ENCODE measurements at places on chromosomes 4 and X.

GRCh38 chr4:125735102-125735501 lies 420.3 kb downstream of the FAT4 start:
- DNase-seq = peak; percentile 37

DNA sequence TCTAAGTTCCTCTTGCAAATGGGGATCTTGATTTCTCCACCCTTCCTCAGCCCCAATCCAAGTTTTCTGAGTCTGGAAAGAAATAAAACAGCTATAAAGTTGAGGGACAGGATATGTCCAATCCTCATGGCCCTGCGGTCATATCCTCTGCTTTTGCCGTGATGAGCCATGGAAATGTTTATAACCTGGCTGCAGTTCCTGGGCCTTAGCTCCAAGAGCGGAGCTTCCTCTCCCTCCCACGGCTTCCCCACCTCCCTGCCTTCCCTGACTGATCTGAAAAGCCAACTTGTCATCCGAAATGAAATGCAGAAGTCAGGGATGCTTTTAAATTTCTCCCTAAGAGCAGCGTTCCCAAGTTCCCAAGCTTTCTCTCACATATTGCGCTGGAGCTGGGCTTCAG lies 221.5 kb upstream of the SFRP2 start:
- DNase-seq = no peak

DNA sequence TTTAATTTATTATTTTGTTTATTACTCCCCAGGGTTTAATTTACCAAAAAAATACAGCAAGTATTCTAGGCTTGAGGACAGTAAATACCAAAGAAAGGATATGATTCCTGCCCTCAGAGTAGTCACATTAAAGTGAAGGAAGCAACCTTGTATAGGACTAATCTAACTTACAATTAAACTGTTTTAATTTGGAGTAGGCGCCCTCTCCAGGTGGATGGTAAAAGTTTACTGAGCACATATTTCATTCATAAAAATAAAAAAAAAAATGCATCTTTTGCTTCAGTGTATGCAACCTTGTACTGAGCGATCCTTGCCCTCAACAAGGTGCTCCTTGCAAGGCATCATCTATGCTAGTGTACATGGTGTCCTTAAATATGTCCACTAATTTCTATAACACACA lies 72.0 kb upstream of the MAGEB16 start:
- peak; percentile 2 for DNase-seq

- no peak for DNase-seq
These were observed 129.5 kb downstream of the KCNIP4 start for GRCh38 chr4:21819086-21819485.

DNA sequence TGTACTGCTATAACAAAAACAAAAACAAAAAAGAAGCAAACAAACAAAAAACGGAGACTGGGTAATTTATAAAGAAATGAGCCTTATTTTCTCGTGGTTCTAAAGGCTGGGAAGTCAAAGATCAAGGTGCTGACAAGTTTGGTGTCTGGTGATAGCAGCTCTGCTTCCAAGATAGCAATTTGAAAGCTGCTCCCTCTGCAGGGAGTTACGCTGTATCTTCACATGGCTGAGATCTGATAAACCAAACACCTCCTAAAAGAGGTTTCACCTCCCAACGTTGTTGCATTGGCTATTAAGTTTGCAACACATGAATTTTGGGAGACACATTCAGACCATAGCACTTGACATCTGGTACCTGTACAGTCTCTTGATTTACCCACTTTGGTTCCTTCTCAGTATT lies 854.2 kb downstream of the CENPC start:
- no peak for DNase-seq

- DNase-seq = no peak
These were observed 20.1 kb downstream of the FBXO8 start for GRCh38 chr4:174263445-174263736.

GRCh38 chr4:183422962-183423631 lies 21.3 kb upstream of the CDKN2AIP start:
- DNase-seq = peak; percentile 35

DNA sequence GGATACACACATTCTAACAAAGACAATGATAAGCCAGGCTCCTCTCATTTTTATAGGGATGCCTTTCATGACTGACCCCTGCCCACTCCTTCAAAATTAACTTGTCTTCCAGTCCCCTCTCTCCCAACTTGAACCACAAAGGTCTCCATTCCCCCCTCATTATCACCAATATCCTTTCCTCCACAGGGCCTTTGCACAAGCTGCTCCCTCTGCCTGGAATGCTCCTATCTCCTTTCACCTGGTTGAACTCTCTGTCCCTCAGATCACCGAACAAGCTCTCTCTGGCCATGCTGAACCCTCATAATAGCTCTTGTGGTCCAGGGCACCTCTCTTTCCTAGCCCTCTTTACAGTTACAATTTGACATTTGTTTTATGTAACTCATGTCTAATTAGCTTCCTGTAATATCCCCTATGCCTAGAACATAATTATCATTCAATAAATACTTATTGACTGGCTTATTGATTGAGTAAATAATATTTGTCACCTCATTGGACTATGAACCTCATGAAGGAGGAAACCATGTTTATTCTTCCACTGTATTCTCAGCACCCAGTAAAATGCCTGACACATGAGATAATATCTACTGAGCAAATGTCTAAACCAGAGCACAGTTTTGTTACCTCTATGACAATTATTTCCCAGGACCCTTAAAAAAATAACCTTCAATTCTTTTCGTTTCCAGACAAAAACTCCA lies 266.3 kb upstream of the RASGEF1B start:
- DNase-seq = no peak

GRCh38 chr4:67568820-67569219 lies 10.3 kb downstream of the STAP1 start:
- DNase-seq = no peak

DNA sequence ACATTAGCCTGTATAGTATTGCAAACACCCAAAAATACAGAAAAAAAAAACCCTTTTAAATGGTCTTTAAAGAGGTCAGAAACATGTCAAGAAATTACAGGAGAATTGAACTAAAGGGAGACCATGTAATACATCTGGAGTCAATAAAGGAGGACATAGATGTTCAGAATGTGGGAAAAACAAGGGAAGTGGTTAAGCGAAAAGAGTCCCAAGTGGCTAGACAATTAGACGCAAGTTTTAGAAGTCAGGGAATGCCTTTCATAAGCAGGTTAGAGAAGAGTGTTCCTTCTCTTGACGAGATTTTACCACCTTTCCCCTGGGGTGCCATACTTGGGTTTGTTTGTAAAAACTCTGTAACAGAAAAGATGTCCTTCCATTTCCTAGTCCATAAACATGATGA lies 7.8 kb downstream of the LNX1 start:
- no peak for DNase-seq

DNA sequence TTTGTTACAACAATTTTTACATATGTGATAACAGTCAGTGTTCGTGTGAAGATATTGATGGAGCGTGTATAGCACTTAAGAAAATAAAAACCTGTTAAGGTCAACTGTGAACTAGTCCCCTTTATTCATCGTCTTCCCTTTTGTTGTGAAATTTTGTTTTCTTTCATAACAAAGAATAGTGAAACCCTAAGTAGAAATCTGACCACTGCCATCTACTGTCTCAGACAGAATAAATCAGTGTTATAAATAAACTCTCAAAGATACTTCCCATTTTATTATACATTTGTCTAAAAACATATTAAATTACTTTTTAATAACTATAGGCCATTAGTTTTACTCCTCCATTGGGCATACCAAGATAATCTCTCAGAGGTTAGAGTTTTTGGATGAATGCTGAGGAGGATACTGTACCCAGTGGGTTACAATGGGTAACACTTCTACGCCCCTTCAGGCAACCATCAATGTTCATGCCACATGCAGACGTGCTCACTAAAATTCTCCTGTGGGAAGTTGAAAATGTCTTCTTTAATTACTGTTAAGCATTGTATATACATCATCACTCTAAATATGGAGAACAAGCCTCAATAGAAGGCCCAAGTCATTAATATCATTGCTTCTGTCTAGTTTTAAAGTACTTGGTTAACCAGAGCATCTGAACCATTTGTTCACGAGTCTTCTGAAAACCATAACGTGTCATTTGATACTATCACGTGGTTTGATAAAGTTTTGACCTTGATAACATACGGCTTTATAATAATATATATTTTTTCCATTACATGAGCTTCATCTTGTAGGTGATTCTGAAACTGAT lies 171.2 kb downstream of the TMA16 start:
- DNase-seq = no peak

DNA sequence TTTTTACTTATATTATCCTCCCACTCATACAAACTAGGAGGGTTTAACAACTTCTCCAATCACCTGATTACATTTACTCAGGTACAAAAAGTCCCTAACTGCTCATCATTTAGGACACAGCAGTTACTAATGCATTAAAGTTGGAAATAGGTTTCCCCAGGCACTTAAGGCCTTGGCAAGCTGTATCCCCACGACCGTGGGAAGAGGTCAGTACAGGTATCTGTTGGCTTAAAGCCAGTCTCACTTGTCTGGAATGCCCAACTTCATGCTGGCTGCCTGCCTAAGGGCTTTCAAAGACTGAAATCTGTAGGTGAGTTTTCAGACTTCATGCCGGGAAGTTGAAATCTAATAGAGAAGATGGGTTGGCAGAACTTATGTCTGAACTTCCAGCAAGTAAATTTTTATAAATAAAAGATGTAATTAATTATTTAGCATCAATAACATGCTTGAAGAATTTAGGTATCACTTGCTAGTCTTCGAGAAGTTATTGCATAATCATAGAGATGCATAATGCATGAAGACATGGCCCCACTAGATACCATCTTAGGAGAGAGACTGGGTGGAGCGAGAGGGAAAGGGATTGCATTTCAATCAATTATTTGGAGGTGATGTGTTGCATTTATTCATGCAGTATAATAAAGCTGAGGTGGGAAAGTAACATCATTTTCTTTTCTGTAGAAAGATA lies 54.2 kb downstream of the SCD5 start:
- peak; percentile 37 for DNase-seq

GRCh38 chr4:74331944-74332343 lies 23.7 kb downstream of the EPGN start:
- DNase-seq = no peak

DNA sequence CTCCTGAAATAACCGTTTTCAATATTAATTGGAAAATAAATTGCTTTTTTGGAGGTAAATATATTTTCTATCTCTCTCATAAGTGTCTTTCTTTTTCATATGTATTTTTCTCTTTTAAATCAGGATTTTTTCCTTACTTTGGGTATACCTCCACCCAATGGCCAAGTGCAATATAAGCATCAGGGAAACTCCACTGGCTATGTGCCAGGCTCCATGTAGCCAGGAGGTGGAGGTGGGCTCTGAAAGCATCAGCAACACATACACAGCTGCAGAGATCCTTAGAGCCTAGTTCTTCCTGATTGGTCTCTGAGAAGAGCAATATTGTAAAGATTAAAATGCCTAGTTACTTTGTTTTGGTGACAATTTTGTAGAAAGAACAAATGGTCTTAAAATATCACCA lies 3.4 kb downstream of the GABRA2 start:
- DNase-seq = no peak

DNA sequence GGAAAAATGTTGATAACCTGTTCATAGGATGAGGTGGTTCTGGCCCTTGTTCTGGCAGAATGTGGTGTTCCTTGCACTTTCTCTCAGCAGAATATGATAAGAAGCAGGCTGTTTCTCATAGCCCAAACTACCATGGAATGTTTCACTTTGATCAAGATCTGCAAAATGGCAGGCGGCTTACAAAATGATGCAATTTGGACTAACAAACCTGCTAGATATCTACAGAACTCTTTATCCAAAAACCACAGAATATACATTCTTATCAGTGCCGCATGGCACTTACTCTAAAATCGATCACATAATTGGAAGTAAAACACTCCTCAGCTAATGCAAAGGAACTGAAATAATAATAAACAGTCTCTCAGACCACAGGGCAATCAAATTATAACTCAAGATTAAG lies 55.9 kb upstream of the ABCB7 start:
- no peak for DNase-seq

- DNase-seq = no peak
These were observed 180.8 kb downstream of the NHS start for GRCh38 chrX:17555846-17556245.

DNA sequence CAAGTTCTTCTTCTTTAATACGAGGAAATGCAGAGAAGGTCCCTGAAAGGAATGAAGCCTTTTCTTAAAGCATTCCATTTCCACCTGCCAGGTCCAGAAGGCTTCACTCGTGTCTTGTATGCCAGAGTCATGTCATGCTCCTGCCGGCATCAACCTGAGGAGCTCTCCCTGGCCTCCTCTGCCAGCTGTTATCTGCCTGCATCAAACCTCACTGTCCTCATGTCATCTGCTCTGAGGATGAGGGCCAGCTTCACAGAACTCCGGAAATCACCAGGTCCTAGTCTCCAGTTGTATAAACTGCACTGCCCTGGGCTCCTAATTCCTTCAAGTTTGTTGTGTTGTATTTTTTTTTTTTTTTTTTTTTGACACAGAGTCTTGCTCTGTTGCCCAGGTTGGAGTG lies 20.0 kb upstream of the S100G start:
- no peak for DNase-seq

DNA sequence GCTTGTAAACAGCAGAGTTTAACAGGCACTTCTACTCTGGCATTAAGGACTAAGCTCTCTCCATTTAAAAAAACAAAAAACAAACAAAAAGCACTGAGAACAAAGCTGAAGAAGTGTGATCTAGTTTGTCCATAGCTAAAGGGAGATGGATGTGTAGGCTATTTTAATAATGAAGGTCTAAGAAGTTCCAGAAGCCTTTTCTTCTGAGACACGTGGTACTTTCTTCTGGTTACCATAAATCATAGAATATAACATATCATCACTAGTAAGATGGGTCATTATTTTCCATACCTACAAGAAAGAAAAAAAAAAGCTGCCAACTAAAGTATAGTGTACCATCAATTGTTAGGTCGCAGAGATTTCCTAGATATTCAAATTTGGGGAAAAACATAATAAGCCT lies 722 bp upstream of the NBDY start:
- DNase-seq = no peak

DNA sequence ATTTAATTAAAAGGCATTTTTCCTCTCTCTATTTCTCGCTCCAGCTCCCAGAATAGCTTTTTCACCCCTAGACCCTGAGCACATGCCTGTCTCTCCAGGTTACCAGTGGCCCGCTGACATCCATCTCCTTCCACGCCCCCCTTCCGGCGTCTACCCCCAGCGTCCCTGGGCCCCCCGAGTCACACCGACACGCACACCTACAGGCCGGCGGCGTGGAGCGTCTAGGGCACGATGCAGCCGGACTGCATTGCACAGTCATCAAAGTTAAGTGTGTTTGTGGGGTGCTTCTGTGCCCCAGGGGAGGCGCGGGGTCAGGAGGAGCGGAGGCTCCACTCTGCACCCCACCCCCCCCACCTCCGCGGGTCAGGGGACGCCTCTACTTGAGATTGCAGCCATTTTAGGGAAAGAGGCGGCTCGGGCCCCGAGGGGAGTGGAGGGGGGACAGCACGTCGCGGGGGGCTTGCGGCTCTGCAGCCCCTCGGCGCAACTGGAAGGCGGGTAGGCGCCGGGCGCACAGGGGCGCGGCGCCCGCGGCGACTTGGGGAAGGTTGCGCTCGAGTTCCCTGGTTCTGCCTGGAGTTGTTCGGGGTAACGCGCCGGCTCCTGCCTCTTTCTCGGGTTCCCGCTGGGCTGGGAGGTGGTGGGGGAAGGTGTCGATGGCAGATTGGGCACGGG lies 112.7 kb downstream of the DHX15 start:
- DNase-seq = no peak

Data from LoVo (cell line).